ENCODE measurements at places on chromosomes 16 and 17.

DNA sequence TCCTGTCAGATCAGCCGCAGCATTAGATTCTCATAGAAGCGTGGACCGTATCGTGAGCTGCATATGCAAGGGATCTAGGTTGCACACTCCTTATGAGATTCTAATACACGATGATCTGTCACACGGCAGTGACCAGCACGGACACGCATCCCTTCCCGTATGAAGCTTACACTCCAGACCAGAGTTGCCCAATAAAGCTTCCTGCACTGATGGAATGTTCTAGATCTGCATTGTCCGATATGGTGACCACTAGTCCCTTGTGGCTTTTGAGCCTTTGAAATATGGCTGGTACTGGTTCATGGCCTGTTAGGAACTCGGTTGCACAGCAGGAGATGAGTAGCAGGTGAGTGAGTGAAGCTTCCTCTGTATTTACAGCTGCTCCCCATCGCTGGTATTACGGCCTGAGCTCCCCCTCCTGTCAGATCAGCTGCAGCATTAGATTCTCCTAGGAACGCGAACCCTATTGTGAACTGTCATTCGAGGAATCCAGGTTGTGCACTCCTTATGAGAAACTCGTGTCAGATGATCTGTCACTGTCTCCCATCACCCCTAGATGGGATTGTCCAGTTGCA is 49.8 kb upstream of the ZCCHC14 start:
- no peak for DNase-seq

- no peak for DNase-seq
Measured at GRCh38 chr17:1727876-1728630, 3.5 kb downstream of the WDR81 start.

DNA sequence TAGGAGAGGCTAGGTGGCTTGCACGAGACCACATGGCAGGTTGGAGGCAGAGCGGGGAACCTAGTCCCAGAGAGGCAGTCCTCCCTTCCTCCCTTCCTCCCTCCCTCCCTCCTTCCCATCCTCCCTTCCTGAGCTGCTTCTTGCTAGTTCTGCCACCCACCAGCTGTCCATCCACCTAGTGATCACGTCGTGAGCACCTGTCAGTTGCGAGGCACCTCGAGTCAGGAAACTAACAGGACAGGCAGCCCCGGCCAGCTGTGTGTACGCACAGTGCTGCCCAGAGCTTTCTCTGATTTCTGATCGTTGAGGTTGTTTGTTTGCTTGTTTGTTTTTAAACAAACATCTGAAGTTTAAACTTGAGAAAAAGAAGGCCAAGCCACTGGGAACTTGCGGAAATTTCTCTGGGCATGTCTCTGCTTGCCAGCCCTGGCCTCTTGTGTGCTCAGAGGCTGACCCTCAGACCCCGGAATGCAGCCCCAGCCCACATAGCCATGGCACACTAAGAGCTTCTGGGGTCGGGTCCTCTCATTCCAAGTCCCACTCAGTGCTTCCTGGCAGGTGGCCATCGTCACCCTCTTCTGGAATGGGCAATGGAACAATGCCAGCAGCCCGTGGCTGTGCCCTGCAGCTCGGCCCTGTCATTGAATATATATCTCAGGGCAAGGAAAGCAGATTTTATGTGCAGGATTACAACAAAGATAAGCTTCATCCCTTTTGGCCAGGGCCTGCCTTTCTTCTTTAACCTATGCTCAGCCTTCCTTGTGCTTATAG is 174.0 kb downstream of the KATNIP start:
- DNase-seq = no peak

- DNase-seq = no peak
Measured at GRCh38 chr17:38783227-38783626, 16.1 kb downstream of the PIP4K2B start.

- DNase-seq = no peak
Measured at GRCh38 chr17:57433452-57433851, 177.1 kb downstream of the MSI2 start.

GRCh38 chr16:46762583-46762982 is 14.4 kb upstream of the MYLK3 start:
- DNase-seq = no peak

DNA sequence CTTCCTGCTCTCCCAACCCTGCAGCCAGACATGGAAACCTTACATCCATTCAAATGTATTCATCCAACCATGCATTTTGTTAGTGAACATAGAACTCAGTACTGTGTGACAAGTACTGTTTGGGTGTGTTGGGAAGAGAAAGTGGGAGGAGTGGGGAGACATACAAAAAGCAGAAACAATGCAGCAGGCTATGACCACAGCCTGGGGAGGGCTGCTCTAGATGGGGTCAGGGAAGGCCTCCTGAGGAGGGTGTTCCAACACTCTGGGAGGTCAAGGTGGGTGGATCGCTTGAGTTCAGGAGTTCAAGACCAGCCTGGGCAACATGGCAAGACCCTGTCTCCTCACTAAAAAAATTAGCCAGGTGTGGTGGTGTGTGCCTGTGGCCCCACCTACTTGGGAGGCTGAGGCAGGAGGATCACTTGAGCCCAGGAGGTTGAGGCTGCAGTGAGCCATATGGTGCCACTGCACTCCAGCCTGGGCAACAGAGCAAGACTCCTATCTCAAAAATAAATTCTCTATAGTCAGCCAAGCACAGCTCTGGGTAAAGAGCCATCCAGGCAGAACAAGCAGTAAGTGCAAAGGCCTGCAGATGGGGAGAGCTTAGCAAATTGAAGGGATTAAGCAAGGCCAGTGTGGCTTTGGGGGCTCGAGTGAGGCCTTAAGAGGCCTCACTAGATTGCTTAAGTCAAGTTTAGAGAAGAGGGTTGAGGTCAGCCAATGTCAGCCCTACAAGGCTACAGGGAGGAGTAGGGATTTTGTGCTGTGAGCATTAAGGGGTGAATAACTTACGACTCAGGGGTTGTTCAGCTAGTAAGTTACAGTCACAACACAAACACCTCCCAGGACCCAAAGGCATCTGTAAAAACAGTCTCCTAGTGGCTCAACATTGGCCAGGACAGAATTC is 5.5 kb downstream of the SLC13A2 start:
- no peak for DNase-seq

DNA sequence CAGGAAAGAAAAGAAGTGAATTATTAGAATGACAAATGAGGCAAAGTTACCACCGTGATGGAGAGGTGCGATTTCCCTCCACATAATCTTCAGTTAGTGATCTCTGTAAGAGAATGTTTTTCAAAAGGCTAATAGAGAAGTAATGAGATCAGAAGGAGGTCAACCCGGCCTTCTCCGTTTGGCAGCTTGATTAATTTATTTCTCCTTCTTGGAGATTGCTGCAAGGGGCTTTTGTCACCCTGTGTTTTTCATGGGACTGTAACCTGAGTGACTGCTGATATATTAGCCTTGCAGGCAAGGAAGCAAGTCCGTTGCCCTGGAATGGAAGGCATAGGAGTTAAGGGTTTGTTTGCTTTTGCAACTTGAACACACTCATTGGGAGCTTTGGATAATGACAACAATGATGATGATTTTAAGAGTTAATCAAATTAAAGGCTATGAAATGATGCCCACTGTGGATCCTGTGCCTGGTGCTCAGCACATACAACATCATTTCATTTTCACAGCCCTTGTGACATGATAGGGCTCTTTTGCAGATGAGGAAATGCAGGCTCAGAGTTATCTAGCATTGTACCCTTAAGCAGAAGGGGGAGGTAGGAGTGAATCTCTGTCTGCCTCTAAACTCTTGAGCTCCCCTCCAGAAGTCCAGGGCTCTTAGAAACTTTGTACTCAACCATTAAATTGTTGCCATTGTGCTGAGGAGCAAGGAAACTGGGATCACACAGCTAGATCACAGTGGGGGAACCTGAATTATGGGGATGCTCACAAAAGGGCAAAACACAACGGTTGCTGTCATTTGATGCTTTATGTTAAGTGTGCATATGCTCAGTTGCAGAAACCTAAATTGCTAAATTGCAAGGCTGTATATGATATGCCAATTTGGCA is 226.3 kb downstream of the WWOX start:
- DNase-seq = no peak

- no peak for DNase-seq
Measured at GRCh38 chr17:78766743-78767294, 15.3 kb downstream of the CYTH1 start.

DNA sequence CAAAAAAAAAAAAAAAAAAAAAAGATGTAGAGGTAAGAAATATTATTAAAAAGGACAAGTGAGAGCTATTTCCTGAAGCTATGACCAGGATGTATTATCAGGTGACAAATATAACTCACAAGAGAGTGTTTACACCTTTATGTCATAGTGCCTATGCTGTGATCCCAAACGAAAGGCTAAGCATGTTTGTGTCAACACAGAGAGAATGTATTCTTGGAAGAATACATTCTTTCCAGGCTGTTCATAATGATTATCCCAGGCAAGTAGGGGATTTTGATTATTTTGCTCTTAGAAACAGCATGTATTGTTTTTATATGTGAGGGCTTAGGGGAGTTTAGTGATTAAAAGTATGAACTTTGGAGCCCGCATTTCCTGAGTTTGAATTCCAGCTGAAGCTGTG is 175.0 kb downstream of the SPECC1 start:
- no peak for DNase-seq

- no peak for DNase-seq
Measured at GRCh38 chr17:33924104-33924503, 331.0 kb upstream of the CCL2 start.

- no peak for DNase-seq
Measured at GRCh38 chr17:78225088-78225865, 6.2 kb upstream of the TMEM235 start.

- no peak for DNase-seq
Measured at GRCh38 chr16:56972403-56973293, 10.9 kb downstream of the CETP start.

- DNase-seq = no peak
Measured at GRCh38 chr16:4610011-4611005, 4.4 kb downstream of the UBALD1 start.

DNA sequence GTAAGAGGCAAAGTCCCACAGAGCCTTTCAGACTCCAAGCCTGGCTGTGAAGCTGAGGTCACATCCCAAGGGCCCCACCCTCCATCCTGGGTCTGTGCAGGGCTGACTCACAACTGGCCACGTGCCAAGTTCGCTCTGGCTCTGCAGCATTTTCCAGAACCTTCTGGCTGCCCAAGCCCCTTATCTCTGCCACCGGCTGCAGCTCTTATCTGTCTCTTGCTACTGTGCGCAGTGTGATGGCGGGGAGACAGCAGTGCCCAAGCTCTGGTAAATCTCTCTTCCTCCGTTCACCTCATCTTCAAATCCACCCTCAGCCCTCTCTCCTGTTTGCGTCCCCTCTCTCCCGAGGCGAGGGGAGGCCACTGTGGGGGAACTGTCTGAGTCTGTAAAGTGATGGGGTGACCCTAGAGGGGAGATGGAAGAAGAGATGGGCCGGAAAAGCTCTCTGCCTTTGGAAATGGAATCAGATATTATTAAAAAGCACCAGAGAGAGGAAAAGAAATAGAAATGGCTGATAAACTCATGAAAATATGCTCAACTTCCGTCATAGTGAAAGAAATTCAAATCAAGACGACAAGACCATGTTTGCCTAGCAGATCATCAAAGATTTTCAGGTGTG is 162.7 kb upstream of the CDC42EP4 start:
- DNase-seq = no peak

DNA sequence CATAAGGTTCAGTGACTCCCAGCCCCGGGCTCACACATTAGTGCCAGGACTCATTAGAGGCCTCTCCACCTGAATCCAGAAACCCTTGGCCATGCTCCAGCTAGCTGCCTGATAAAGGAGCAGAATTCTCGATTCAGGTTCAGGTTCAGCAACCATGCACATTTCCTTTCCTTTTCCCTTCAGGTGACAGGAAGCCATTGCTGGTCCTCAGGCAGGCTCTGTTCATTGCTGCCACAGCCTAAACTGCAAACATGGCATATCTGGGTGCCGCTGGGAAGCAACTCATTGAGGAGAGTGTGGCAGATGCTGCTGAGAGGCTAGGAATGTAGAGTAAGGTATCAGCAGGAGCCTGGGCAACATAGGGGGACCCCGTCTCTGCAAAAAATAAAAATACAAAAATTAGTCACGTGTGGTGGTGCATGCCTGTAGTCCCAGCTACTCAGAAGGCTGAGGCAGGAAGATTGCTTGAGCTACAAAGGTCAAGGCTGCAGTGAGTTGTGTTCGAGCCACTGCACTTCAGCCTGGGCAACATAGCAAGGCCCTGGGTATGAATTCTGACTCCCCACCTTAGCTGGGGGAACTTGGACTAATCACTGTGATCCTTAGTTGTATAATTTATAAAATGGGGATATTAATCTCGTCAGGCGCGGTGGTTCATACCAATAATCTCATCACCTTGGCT is 28.7 kb downstream of the ARL4D start:
- DNase-seq = no peak

DNA sequence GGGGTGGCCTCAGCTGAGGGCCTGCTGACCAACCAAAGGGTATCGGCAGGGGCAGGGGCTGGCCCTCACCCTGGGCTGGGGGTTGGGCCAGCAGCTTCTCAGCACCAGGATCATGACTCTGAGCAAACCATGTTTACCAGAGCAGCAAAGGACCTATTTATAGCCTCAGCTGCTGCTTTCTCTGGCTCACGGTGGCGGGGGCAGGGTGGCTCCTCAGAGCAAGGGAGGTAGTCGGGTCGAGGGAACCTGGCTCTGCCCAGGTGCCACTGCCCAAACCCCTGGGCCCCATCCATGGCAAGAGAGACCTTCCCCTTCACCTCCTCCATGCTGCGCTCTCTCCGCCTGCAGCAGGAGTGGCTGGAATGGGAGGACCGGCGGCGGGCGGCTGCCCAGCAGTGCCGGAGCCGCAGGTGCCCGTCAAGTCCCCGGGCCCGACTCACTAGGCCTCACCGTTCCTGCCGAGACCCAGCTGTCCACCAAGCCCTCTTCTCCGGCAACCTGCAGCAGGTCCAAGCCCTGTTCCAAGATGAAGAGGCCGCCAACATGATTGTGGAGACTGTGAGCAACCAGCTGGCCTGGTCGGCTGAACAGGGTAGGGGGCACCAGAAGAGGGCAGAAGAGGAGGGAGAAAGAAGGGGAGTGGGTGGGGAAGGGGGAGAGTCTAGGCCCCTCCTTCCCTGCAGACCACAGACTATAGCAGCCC is at the start of gene ASB16:
ASB16 (plus strand) TSS at position 206 of the 703 bp plus-strand sequence; CDS start at position 292, 86 bp downstream.
- DNase-seq = no peak

DNA sequence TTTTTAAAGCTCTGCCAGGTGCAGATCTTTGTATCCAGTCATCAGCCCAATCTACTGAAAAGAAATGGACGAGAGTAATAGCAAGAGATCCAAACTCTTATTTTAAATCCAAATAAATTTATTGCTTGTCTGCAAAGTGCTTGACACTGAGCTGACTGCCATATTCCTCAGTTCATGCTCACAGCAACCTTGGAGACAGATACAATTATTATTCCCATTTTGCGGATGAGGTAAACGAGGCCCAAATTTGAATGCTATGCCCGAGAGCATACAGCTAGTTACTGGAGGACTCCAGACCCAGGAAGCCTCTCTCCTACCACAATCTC is 620 bp downstream of the NOB1 start:
- no peak for DNase-seq

DNA sequence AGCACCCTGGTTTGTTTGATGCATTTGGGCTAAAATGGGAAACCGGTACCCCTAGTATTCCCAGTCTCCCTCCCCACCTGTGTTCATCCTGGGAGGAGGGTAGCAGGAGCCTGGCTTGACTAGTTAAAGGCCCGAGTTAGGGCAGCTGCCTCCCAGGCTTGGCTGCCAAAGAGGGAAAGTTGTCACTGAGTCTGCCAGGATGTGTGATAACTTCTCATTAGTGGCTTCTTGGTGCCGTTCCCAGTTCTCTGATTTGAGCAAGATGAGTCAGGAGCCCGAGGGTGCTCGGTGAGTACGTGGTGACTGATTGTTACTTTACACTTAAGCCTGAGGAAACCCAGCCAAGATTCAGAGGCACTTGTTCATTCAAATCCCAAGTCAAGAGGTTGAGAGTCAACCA is 2.5 kb downstream of the KRT32 start:
- DNase-seq = no peak

Measured in SIG-M5 (cell line).